SK-N-SH (cell line): ENCODE measurements at places on chromosomes 2 and 18. TPM values are rescaled to one million over a fixed set of nuclear protein-coding genes. Genes with fewer than 3 reads are reported as not detected.

DNA sequence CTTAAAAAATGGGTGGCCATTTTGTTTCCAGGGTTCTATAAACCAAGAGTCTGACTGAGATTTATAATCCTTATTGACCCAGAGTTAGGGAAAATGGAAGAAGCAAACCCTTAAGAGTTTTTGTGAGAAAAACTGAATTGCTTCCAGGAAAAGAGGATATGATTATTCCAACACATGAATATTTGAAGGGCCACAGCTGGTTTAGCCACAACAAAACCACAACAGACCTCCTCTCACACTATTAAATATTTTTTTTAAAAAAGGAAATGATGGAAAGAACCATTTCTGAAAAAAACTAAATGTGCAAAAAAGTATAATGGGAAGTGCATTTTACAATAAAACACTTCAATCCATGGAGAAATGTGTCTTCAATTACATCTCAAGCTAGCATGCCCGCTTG is 182.7 kb downstream of the ETAA1 start:
- no peak for DNase-seq

- no peak for DNase-seq
Observed at GRCh38 chr2:119062179-119062578, 96.4 kb downstream of the C1QL2 start.

GRCh38 chr2:61371027-61371426 is 99.9 kb downstream of the USP34 start:
- no peak for DNase-seq

Gene CHRND
- polyA plus RNA-seq = 0.12 TPM in 1 of 2 replicates, not detected in the other
